ENCODE measurements at places on chromosomes 3 and 15. TPM values are rescaled to one million over a fixed set of nuclear protein-coding genes. Genes with fewer than 3 reads are reported as not detected.

- DNase-seq: no peak
Observed at GRCh38 chr3:13536432-13536831, 12.5 kb upstream of the FBLN2 start.

Gene GATM
- total RNA-seq: 23.5 TPM

- DNase-seq: no peak
Observed at GRCh38 chr3:102176333-102177050, 258.3 kb upstream of the ZPLD1 start.

DNA sequence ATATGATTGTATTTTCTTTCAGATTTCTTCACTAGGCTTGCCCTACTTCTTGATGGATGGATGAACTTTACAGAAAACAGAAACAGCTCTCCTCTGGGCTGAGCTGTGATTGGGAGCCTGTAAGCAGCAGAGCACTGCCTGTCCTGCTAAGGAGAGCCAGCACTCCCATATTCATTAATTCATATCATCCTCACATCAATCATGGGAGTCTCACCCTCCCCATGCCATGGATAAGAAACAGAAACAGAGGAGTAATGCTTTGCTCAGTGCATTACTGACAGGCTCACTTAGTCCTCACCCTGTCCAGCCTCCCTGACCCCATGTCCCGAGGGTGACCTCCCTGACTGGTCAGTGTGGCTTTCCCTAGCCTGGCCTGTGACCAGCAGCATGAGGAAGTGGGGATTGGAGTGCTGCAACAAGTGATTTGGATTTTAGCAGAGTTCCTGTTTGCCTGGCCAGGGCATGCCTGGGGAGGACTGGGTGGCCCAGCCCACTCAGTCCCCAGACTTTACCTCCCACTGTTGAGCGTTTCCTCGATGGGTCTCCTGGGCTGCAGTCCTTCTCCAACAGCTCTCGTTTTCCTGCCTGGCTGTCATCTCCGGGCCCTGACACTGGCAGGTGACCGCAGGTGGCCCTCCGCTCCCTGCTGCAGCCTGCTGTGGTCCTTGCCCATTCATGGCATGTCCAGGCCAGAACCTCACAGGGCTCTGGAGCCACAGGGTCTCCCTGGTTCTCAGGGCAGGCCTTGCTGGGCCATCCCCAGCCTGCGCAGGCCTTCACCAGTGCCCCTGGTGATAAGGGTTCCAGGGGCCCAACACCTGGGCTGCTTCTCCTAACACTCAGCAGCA lies 1.3 kb upstream of the TMIE start:
- DNase-seq: no peak

Gene CHAC1
- not detected for total RNA-seq

Measured in uterus (tissue), 4 donors.